ENCODE measurements at places on chromosomes 13 and 19.

GRCh38 chr19:38149661-38150061 is 74.4 kb downstream of the DPF1 start:
- DNase-seq = no peak

DNA sequence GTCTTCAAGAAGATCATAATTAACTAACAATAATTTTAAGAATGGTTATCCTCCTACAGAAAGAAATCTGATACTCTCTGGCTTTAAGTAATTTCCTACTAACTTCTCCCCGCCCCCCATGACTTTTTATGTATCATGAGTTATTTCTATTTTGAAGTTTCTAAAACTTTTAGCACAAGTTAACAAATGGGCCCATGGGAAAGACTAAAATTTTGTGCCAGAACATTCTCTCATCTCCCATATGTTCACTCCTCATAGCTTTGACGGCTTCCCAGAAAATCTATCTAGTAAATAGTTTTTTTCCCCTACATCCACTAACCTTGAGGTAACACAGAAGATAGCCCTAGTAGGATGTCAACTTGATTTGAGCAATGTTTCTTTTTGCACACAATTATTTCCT is 148.3 kb downstream of the POSTN start:
- DNase-seq = no peak

GRCh38 chr13:34431827-34432581 is 510.1 kb upstream of the NBEA start:
- DNase-seq = no peak

DNA sequence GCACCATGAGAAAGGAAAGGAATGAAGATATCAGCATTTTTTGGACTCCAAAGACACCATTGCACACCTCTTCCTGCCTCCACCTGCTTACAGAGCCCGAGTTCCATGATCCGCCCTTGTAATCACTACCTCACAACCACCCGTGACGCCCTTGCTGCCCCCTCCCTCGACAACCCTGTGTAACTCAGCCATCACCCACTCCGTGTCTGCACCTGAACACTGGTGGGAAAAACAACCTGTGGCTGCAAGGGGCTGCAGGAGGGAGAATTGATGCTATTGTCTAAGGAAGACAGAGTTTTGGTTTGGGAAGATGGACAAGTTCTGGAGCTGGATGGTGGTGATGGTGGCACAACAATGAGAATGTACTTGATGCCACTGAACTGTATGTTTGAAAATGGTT is 27.0 kb downstream of the ZIC5 start:
- no peak for DNase-seq

GRCh38 chr13:84080748-84081530 is 198.7 kb upstream of the SLITRK1 start:
- no peak for DNase-seq

- DNase-seq = no peak
These were observed 9.7 kb downstream of the CILP2 start for GRCh38 chr19:19547674-19548336.

- DNase-seq = no peak
These were observed 421.0 kb upstream of the TSHZ3 start for GRCh38 chr19:31770223-31770622.

GRCh38 chr13:61874970-61875579 is 459.4 kb upstream of the PCDH20 start:
- DNase-seq = no peak

- DNase-seq = no peak
These were observed 44.7 kb downstream of the DHRS12 start for GRCh38 chr13:51759240-51759639.

DNA sequence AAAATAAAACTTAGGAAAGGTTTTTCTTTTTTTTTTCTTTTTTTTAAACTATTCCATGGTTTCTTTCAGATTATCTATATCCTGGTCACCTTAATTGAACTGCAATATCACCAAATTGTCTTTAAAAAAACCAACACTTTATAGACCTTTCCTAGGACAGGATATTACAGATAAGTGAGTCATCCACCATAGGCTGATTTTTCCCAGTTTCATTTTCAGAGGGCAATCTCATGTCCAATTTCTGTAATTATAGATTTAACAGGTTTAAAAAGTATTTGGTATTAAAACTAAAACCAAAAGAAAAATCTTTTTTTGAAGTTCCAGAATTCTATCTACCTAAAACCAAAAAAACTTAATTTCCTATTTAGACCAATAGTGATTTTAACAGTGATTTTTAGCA is 13.2 kb downstream of the SPART start:
- no peak for DNase-seq

DNA sequence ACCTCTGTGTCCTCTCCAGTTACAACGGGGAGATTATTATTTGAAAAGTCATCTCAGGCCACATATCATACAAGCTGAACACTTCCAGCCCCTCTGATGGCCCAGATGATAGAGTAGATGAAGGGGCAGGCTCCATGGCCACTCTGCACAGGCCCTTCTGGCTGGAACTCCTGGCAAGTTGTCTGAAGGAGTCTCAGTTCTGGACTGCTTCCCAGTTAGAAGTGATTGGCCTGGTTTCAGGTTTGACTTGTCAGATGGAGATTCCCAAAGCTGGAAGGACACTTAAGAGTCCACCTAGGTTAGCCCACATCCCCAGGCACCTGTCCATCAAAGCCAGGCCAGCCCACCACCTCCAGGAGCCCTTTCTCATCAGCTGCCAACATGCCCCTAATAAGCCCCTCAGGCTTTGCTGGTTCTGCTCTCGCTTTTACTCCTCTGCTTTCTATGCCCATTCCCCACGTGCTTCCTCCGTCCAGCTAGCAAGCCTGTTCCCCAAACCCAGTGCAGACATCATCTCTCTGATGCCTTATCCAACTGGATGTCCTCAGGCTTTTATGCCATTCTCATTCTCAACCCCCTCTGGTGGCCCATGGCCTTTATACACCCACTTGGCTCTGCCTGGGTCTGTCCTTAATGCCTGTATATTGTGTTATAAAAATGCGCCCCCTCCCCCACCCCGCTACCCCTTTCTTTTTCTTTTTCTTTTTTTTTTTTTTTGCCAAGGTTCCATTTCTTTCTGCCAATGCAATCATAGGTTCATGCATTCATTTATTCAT is 56.5 kb downstream of the HSPH1 start:
- DNase-seq = no peak

DNA sequence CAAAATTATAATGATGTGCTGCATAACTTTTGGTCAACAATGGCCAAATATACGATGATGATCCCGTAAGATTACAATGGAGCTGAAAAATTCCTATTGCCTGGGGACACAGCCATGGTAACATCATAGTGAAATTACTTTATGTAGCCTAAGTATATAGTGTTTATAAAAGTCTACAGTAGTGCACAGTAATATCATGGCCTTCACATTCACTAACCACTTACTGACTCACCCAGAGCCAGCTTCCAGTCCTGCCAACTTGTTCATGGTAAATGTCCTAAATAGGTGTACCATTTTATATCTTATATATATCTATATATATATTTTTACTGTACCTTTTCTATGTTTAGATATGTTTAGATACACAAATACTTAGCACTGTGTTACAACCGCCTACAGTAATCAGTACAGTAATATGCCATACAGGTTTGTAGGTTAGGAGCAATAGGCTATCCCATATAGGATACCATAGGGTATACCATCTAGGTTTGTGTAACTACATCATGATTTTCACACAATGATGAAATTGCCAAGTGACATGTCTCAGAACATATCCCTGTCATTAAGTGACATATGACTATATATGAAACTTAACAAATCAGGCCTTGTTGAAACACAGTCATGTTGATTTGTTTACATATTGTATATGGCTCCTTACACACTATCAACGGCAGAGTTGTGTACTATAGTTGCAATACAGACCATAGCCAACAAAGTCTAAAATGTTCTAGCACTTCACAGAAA is 23.7 kb downstream of the DIS3 start:
- DNase-seq = no peak

DNA sequence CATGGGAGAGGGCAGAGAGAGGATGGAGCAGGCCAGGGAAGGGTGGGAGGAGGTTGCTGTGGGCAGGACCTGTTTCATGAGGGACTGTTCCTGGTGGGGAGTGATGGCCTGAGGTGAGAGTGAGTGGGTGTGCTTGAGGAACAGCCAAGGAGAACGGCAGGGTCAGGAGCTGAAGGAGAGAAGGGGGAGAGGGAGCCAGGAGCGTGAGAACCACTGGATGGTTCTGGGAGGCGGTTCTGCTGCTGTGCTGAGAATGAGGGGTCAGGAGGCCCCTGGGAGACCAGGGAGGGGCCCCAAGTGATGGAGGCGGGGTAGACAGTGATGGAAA is 7.8 kb downstream of the SIN3B start:
- no peak for DNase-seq

GRCh38 chr13:71118779-71119364 is 748.1 kb downstream of the DACH1 start:
- DNase-seq = no peak

GRCh38 chr13:22012686-22013085 is 341.8 kb downstream of the FGF9 start:
- DNase-seq = no peak

DNA sequence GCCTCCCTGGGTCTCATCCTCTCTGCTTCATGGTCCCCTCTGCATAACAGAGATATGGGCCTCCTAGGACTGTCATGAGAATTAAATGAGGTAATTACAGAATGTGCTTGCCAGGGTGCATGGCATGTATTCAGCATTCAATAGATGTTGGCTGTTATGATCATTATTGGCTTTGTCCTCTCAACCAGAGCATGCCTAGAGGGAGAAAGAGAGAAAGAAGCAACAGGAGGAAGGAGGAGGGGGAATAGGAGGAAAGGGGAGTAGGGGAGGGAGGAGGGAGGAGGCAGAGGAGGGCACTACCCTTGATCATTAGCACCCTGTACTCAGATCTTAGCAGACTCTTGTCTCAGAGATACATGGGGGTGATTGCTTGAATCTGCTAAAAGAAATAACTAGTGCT is 41.0 kb upstream of the SIAH3 start:
- no peak for DNase-seq

GRCh38 chr13:111912991-111913760 is 153.8 kb upstream of the SOX1 start:
- DNase-seq = no peak

- no peak for DNase-seq
These were observed 39.0 kb downstream of the PAN3 start for GRCh38 chr13:28177327-28177726.

GRCh38 chr13:45799451-45799850 is 52.1 kb downstream of the SIAH3 start:
- peak; percentile 82 for DNase-seq

GRCh38 chr19:17359905-17360800 is 17.0 kb downstream of the PLVAP start:
- no peak for DNase-seq

- DNase-seq = no peak
These were observed 72.4 kb upstream of the RGCC start for GRCh38 chr13:41384749-41385503.

DNA sequence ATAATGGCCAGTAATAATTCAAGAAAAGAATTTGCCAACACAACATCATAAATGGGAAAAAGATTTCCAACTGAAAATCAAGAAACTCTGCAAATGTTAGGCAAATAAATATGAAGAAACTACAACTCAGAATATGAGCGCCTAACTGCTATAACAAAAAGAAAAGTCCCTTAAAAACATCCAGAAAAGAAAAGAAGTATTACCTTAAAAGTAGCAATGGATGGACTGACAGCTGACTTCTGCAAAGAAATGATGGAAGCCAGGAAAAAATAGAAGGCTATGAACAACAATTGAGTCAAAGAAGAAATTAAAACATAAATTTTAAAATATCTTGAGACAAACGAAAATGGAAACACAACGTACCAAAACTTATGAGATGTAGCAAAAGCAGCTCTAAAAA is 482.3 kb upstream of the ZNF507 start:
- no peak for DNase-seq

GRCh38 chr19:52453324-52454094 is at the start of gene ZNF578:
Gene ZNF578, plus strand, starts transcription at chr19:52453553. Its CDS starts 48,293 bp downstream, at chr19:52501846.
- no peak for DNase-seq

DNA sequence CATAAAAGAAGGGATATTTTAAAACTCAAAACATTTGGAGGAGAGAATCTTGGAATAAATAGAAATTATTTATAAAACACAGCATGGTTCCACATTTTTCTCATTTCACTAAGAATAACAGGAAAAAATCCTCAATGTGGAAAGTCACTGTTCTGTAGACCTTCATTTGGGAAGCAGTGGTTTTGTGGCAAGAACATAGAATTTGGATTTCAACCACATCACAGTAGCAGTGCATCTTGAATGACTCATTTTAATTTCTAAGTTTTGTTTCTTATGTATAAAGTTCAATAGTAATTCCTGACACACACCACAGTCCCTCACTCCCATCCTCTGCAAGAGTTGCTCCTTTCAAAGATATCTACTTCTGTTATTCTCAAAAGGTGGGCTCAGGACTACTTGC is 264.0 kb downstream of the ENOX1 start:
- no peak for DNase-seq

- no peak for DNase-seq
These were observed 21.9 kb downstream of the CCNE1 start for GRCh38 chr19:29833614-29834261.

GRCh38 chr19:54674021-54674617 is 11.3 kb downstream of the LILRB4 start:
- DNase-seq = peak; percentile 44

- no peak for DNase-seq
These were observed 40.9 kb downstream of the GJA3 start for GRCh38 chr13:20119960-20120359.

DNA sequence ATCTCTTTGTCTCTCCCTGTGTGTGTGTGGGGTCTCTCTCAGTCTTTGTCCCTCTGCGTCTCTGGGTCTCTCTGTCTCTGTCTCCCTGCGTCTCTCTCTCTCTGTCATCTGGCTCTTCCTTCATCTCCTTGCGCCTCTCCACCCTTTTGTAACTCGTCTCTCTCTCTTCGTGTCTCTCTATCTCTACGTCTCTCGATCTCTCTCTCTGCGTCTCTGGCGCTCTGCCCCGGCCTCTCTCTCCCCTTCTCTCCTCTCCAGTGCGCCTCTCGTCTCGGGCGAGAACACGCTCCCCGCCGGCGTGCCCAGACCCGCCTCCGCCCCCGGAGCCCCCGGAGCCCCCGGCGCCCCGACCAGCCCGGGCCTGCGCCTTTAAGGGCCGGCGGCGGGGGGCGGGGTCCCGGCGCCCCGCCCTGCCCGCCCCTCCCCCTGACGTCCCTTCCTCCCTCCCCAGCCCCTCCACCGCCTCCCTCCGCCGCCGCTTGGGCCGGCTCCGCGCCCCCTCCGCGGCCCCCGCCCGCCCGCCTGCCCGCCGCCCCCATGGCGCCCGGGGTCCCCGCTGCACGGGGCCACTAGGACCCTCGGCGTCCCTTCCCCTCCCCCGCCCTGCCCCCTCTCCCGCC is at the start of gene MARK4:
Gene MARK4 (plus strand): TSS at position 440 of the 620 bp plus-strand sequence. CDS start 318 bp downstream, outside the sequence.
- peak; percentile 70 for DNase-seq

- DNase-seq = no peak
These were observed 12.8 kb downstream of the N4BP2L2 start for GRCh38 chr13:32525766-32526165.

DNA sequence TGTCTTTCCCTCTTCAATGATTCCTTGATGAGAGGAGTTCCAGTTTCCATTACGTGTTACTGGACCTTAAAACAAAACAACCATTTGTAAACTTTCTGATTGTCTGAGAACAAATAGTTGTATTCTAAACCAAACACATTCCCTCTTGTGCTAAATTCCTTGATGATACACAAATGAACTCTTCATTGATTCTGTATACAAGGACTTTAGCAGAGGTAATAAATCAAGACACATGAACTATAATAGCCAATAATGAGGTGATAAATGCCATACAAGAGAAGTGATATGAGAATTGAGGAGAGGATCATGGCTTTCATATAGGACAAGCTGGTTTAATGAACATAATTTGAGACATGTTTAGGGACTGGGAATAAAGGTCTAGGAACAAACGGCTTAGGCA is 13.5 kb upstream of the GPC5 start:
- no peak for DNase-seq

Measured in NCI-H1694 treated with DMSO at 0.1 percent for 48 hours (cell line).